ENCODE measurements at places on chromosomes 7 and 10.
A peak's percentile ranks its signal among the peaks of the same experiment; 100 is the strongest.

DNA sequence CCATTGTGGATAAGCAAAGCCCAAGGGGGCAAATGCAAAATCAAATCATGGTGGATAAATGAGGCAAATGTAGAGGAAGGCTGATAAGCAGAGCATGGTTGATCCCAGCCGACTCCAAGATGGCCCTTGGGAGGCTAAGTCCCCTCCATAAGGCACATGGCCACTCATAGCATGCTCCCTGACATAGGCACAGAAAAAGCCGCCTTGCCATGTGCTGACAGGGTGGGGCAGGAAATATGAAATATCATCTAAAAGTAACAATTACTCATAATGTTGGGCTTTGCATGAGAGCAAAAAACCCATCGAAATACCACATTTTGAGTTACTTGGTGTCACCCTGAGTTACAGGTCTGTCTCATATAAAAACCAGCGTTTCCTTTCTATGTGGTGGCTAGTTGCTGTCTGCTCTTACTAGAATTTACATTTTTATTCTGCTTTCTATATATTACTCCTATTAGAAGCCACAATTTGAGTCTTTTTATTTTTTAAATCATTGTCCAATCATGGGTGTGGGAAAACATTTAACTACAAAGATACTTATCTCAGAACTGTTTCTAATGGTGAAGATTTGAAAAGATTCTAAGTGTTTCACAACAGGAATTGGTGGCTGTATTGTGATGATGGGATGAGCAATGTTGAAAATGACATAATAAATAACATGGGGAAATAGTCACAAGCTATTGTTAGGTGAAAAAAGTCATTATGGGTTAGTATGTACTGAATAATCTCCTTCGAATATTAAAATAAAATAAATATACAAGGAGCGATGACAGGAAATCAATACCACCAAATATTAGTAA lies 102.7 kb downstream of the CUBN start:
- peak; percentile 38 for DNase-seq

DNA sequence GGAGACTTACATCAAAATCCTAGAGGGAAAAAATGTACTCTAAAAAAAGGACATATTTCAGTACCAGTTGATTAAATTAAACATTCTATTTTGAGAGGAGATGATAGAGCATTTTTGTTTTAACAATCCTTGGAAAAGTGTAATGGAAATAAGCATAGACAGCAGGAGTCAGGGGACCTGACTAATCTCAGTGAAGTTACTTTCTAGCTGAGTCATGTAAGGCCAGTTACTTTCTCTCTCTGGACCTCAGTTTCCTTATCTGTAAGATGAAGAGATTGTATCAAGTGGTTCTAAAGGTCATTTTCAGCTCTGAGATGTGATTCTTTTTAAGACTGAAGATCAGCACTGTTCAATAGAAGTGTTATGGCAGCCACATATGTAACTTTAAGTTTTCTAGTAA lies 44.1 kb downstream of the VTI1A start:
- no peak for DNase-seq

DNA sequence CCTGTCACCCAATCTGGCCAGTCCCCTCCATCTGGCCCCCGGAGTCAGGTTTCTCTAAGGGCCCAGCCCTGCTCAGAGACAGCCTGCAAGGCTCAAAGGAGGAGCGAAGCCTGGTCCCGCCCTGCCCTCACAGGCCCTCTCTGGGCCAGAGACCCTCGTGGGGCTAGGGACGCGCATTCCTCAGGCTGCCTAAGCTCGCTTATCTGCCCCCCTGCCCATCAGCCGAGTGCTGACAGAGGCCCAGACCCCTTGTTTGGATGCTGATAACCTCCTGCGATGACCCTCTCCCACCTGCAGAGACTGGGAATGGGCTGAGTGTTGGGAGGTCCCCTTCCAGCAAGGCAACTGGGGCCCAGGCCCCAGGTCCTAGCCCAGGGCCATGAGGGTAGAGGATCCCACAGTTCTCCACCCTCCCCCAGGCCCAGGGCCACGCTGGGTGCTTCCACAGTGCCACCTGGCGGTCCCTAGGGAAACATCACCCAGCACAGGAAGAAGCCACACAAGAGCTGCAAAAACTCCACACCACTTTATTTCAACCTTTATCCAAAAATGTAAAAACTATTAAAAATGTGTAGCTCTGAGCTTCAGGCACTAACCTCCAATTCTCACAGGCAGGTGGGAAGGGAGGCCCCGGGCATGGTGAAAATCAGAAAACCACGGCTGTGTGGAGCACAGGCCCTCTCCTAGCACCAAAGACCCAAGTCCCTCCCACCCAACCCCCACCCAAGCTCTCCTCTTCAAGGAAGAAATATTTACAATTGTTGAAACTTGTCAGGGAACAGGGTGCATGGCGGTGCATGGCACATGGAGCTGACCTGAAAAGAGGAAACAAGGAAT lies 2.2 kb downstream of the NPM3 start:
- peak; percentile 66 for DNase-seq

DNA sequence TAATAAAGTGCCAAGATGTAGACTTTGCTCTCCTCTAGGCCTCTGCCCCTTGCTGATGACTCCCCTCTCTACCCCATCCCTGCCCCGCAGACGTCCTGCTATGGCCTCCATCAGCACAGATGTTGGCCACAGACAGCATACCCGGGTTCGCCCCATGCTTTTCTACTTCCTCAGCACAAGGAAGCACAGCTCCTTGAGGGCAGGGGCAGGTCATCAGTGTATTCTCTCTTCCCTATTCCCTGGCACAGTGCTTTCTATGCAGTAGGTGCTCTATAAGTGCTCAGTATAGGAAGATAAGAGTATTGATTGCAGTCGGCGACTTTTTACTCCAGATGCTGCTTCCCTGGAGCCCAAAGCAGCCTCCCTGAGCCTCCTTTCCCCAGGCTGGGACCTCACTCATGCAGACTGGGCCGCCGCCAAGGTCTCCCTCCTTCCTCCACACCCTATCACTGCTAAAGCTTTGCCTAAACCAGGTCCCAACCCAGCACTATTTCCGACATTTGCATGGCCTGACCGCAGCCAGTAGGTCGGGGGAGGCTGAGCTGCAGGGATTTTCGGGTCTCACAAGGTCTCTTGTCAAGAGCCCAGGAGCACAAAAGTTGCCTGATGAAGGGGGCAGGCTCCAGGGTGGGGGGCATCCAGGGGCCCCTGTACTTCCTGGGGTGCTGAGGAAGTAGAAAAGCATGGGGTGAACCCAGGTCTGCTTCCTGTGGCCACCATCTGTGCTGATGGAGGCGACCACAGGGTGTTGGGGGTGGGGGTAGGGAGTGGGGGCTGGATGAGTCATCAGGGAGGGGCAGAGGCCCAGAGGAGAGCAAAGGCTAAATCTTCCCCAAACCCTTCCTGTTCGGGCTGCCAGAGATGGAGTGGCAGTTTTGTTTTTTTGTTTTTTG lies 8.0 kb downstream of the CALHM3 start:
- DNase-seq, result peak; percentile 24

All from stimulated activated CD4-positive, alpha-beta T cell treated with anti-CD3 and anti-CD28 coated beads, Interleukin-15, amount 100 ng/mL, for 1 hour (primary cell).